ENCODE measurements at places on chromosomes 1 and 21.
A peak's percentile ranks its signal among the peaks of the same experiment; 100 is the strongest.

DNA sequence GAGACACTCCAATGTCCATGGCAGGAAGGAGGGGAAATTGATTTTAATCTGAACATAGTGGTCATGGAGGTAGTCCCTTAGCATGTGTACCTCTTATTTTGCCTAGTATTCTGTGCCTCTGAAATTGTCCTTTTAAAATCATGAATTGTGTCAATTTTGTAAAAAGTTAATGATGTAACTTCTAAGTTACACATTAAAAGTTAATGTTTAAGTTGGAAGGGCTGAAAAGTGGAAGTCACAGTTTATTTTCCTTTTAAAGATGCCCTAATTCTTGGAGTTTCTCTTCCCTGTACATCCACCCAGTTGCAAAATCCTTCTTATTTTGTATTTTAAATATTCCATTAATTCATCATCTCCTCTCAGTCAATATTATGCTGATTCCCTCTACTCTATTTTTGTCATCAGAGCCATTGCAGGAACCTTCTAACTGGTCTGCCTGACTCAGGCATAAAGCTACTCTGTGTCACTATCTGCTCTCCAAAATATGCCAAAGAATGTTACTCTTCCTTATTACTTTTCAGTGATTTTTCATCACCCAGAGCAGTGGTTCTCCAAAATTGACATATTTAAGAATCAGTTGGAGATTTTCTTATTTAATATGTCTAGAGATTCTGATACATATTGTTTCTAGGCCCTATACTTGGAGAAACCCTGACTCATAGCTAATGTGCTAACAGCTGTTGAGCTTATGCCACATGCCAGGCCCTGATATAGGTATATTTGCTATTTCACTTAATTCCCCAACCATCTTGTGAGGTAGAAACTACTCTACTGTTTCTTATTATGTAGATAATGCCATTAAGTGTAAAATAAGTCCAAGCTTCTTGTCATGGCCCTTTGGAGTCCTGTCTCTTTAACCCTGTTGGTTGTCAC is 5.1 kb downstream of the HOOK1 start:
- DNase-seq, result no peak
- H3K27ac ChIP-seq, result no peak overlapping the region
- H3K4me3 ChIP-seq, result no peak overlapping the region
- H3K27me3 ChIP-seq, result peaks cover 6% of the 10 kb centered on the region
- no peaks in the 10 kb centered on the region for H3K36me3 ChIP-seq

DNA sequence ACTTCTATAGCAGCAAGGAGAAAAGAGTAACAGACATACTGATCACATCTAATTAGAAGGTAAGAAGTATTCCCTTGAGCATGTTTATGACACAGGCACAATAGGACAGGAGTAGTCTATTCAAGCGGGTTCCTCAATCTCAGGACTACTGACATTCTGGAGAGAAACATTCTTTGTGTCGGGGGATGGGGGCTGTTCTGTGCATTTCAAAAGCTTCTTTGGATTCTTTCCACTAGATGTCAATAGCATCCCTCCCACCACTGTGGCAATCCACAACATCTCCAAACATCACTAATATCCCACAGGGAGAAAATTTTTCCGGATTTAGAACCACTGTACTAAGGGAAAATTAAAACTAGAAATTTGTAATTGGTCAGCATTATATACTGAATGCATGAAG is 56.9 kb downstream of the ADAMTS5 start:
- H3K27me3 ChIP-seq, result no peaks in the 10 kb centered on the region
- H3K4me3 ChIP-seq, result no peak overlapping the region

- peaks cover 34% of the 10 kb centered on the region for H3K4me1 ChIP-seq
- no peak for DNase-seq
- no peaks in the 10 kb centered on the region for H3K27me3 ChIP-seq
- no peaks in the 10 kb centered on the region for H3K36me3 ChIP-seq
- H3K27ac ChIP-seq, result no peak overlapping the region
- H3K4me3 ChIP-seq, result no peak overlapping the region
Measured at GRCh38 chr1:13764588-13765332, 64.8 kb downstream of the PRDM2 start.

DNA sequence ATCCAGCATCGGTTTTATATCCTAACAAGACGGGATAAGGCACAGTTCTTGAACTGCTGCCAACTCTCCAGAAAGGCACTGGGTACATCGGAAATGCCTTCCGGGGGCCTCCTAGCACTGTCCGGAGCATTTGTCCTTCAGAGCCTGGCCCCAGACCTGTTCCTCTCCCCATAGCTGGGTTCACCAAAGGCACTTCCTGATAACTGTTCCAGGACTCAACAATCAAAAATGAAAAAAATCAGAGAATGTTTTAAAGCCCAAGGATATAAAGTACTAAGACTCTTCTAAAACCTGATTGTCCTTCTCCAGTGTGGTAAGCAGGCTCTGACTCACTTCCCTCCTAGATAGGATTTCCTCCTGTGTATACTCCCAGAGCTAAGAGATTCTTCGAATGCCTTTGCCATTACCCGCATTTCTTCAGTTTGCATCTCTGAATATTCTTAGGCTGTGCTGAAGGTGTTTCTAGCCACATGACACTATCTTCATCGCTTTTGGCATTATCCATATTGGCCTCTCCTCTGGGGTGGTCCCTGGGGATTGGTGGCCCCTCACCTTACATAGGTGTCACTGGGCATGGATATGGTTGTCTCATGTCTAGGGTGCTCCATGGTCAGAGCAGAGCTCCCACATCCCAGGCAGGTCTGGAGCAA is 112.9 kb downstream of the ZBTB18 start:
- no peak for DNase-seq
- H3K27ac ChIP-seq, result no peak overlapping the region
- no peaks in the 10 kb centered on the region for H3K36me3 ChIP-seq
- H3K4me1 ChIP-seq, result no peaks in the 10 kb centered on the region

DNA sequence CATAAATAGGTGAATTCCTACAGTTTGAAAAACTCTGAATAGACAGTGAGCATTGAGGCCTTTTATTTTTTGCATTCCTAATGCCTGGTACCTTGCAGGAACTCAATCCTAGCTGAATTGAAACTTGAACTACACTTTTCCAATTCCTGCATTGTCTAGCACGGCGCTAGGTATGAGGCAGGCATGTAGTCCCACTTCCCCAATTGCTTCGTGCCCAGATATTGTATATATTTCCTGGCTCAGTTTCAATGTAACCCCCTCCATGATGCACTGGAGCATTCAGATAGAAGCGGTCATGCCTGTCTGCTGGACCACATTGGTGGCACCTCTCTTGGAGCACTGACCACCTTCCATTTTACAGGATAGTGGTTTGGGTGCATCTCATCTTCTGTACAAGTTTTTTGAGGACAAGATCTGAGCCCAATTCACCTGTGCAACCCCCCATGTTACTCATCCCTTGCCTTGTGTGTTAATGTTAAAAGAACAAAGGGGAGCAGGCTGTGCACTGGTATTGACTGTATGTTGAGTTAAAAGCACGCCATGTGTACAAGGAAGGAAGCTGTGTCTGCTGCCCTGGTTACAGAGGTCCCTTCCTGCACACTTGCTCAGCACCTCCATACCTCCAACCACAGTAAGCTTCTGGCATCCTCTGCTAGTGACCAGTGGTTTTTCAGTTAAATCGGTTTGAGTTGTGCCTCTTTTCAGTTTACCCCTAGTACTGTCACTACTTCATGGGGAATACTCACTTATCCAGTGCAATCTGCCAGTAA is 10.0 kb upstream of the RAB7B start:
- no peaks in the 10 kb centered on the region for H3K36me3 ChIP-seq
- H3K27me3 ChIP-seq, result no peaks in the 10 kb centered on the region
- no peak overlapping the region for H3K4me3 ChIP-seq
- no peak overlapping the region for H3K27ac ChIP-seq
- peaks cover 8% of the 10 kb centered on the region for H3K4me1 ChIP-seq

DNA sequence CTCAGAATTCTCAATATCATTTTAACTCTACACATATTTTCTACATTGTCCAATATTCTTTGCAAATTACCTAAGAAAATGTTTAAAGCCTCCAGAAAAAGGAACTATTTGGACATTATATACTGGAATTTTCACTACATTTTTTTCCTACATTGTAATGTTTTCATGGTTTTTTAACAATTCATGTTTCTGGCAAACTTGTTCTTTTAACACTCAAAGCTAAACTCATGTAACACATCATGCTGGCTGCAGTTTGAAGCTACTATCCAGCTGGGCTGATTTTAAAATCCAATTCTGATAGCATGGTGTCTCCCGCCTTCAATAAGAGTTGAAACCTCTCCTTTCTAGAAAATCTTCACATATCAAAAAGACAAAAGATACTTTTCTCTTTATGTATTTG is 52.0 kb downstream of the TGFBR3 start:
- peaks cover 17% of the 10 kb centered on the region for H3K4me1 ChIP-seq
- H3K4me3 ChIP-seq, result no peak overlapping the region
- DNase-seq, result no peak
- H3K27me3 ChIP-seq, result no peaks in the 10 kb centered on the region
- H3K36me3 ChIP-seq, result no peaks in the 10 kb centered on the region

DNA sequence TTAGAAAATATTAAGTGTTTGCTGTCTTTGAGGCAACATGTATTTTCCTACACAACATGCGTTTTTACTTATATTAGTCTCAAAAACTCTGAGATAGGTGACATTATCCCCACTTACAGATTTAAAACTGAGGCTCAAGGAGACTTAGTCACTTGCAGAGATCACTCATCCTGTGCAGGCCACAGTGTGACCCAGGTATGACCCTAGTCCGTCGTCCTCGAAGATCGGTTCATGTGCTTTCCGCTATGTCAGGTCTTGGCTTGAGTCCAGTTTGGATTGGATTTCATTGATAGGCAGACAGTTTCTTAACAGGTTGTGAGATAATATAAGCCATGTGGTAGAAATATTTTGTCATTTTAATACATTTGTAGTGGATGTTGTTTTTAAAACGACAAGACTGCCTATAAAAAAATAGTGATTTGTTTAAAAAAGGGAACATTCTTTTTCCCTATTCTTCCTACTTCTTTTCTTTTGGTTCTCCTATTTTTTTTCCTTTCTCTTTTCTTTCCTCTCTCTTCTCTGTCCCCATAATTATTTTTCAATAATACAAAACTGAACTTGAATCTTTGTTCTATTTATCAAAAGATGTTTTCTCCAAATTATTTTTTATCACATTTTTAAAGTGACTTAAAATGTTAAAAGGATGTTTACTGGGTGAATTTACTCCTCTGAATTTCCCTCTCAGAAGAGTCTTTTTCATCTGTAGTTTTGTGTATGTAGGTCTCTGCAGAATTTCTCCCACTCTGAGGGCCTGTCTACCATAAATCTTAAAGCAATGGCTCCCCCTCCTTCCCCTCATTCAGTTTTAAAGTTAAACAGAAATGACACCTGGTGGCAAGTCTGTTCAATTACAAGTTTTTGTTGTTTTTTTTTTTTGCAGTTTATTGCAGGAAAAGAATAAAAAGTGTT is 81.8 kb downstream of the PHTF1 start:
- H3K27ac ChIP-seq, result no peak overlapping the region
- H3K4me1 ChIP-seq, result no peaks in the 10 kb centered on the region
- no peaks in the 10 kb centered on the region for H3K27me3 ChIP-seq
- DNase-seq, result no peak
- no peaks in the 10 kb centered on the region for H3K36me3 ChIP-seq

GRCh38 chr1:4488018-4488417 is 166.4 kb upstream of the AJAP1 start:
- peaks cover 15% of the 10 kb centered on the region for H3K27me3 ChIP-seq
- no peak overlapping the region for H3K27ac ChIP-seq
- no peak for DNase-seq
- no peak overlapping the region for H3K4me3 ChIP-seq
- H3K36me3 ChIP-seq, result no peaks in the 10 kb centered on the region

- no peaks in the 10 kb centered on the region for H3K36me3 ChIP-seq
- no peaks in the 10 kb centered on the region for H3K27me3 ChIP-seq
- no peaks in the 10 kb centered on the region for H3K4me1 ChIP-seq
Measured at GRCh38 chr1:48596046-48596445, 124.0 kb upstream of the SPATA6 start.

DNA sequence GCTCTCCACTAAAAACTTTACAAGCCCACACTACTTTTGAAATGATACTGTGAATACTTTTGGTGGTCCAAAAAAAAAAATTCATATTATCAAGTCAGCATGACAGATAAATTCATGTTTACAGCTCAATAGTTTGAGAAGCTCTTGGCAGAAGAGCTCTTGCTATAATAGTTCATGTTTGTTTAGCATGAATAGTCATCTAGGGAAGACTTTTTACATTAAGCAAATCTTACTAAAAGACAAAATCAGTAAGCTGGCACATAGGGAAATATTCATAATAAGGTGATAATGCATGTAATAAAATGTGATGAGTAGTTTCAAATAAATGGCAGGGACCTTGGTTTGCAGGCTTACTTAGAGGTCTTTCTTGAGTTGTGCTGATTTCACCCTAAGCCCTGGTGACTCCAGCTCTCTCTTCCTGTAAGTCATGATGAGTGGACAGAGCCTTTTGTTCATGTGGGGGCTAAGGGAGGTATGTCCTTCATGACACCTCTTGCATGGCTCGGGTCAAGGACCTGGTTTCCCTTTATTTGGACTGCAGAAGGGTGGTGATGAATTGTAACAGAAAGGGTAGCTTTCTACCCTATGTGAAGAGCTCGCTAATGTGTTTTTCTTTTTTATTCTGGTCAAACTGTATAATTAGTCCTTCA is 166.7 kb downstream of the GABPA start:
- H3K36me3 ChIP-seq, result no peaks in the 10 kb centered on the region
- H3K27ac ChIP-seq, result no peak overlapping the region
- H3K4me1 ChIP-seq, result no peaks in the 10 kb centered on the region
- H3K4me3 ChIP-seq, result no peak overlapping the region
- DNase-seq, result no peak
- H3K27me3 ChIP-seq, result no peaks in the 10 kb centered on the region

- H3K27me3 ChIP-seq, result no peaks in the 10 kb centered on the region
- no peaks in the 10 kb centered on the region for H3K36me3 ChIP-seq
- no peak for DNase-seq
- H3K4me3 ChIP-seq, result no peak overlapping the region
- H3K27ac ChIP-seq, result no peak overlapping the region
- H3K4me1 ChIP-seq, result no peaks in the 10 kb centered on the region
Measured at GRCh38 chr1:5978452-5978851, 13.8 kb downstream of the NPHP4 start.

DNA sequence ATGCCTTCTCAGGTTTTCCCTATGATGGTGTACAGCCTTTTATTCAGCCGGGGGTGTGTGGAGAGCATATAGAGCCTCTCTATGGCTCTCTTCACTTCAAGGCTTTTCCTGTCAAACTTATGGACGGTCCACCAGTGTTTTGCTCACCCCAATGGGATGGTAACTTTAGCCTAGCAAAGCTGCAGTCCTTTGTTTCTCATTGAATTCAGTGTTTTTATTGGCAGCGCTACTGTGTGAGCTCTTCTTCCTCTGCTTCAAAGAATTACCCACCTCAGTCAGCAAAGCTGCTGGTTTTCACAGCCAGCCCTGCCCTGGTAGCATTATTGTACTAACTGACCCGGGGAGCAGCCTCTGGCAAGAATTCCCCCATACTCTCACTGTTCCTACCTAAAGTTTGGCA is 145.3 kb upstream of the RRP15 start:
- no peak overlapping the region for H3K27ac ChIP-seq
- H3K36me3 ChIP-seq, result no peaks in the 10 kb centered on the region
- H3K4me3 ChIP-seq, result peak overlapping the region; percentile 15
- no peaks in the 10 kb centered on the region for H3K4me1 ChIP-seq

GRCh38 chr1:214303141-214303930 is 22.4 kb downstream of the SMYD2 start:
- H3K4me1 ChIP-seq, result peaks cover 3% of the 10 kb centered on the region
- H3K36me3 ChIP-seq, result peaks cover 8% of the 10 kb centered on the region
- no peak overlapping the region for H3K4me3 ChIP-seq
- DNase-seq, result no peak
- no peaks in the 10 kb centered on the region for H3K27me3 ChIP-seq
- no peak overlapping the region for H3K27ac ChIP-seq

- H3K27me3 ChIP-seq, result no peaks in the 10 kb centered on the region
- no peak overlapping the region for H3K27ac ChIP-seq
- H3K4me3 ChIP-seq, result no peak overlapping the region
- no peaks in the 10 kb centered on the region for H3K4me1 ChIP-seq
- no peak for DNase-seq
Measured at GRCh38 chr1:70048336-70049094, 156.9 kb downstream of the LRRC40 start.

Data from T-cell (primary cell).